SHP77 (cell line): ENCODE measurements at places on chromosomes 12 and 14.
A peak's percentile ranks its signal among the peaks of the same experiment; 100 is the strongest.

GRCh38 chr14:104586832-104587620 lies 7.5 kb downstream of the C14orf180 start:
- DNase-seq: no peak

- no peak for DNase-seq
Observed at GRCh38 chr12:51322452-51322851, 1.5 kb downstream of the BIN2 start.

GRCh38 chr12:131094831-131095805 lies 141.4 kb downstream of the ADGRD1 start:
- DNase-seq: no peak

GRCh38 chr14:52797653-52798052 lies 6.2 kb upstream of the GNPNAT1 start:
- no peak for DNase-seq

- DNase-seq: no peak
Observed at GRCh38 chr14:79064214-79064613, 894.0 kb downstream of the NRXN3 start.

- no peak for DNase-seq
Observed at GRCh38 chr12:6903722-6904121, 900 bp upstream of the LRRC23 start.

DNA sequence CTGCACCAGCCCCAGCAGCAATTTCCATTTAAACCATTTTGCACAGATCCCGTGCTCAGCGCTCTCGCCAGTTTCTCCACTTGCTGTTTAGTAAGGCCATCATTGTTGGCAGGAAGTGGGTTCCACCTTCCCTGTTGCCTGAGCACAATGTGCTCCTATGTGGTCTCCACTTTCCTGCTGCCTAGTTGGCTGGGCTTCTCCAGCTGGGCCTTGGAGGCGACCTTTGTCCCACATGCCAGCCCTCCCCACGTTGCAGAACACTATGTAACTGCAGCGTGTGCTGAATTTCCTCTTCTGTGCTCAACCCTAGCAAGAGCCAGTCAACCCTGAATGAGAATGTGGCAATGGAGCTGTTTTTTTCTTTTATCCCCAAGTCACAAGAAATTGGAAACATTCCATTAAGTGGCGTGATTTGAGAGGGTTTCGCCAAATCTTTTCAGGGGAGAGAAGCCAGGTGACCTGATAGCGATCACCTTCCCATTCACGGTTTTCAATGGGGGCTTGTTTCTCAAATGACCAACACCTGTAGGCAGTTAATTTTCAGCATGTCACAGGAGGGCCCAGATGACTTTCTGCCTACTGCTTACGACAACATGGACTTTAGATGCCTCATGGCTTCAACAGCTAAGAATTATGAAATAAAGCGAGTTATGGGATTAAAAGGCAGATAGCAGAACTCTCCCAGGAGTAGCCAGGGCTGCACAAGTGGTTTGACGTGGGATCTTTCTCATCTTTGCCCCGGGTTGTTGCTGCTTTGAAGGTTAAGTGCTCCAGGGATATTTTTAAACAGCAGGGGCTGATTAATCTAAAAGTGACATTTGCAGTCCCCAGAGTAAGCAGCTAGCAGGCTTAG lies at the start of gene ACACB:
Gene ACACB (plus strand): TSS at position 830 of the 853 bp plus-strand sequence. CDS start 22,819 bp downstream, outside the sequence.
- no peak for DNase-seq

GRCh38 chr12:51393676-51394545 lies 2.7 kb upstream of the GALNT6 start:
- DNase-seq: no peak

- no peak for DNase-seq
Observed at GRCh38 chr14:90423166-90423565, 26.3 kb downstream of the CALM1 start.

DNA sequence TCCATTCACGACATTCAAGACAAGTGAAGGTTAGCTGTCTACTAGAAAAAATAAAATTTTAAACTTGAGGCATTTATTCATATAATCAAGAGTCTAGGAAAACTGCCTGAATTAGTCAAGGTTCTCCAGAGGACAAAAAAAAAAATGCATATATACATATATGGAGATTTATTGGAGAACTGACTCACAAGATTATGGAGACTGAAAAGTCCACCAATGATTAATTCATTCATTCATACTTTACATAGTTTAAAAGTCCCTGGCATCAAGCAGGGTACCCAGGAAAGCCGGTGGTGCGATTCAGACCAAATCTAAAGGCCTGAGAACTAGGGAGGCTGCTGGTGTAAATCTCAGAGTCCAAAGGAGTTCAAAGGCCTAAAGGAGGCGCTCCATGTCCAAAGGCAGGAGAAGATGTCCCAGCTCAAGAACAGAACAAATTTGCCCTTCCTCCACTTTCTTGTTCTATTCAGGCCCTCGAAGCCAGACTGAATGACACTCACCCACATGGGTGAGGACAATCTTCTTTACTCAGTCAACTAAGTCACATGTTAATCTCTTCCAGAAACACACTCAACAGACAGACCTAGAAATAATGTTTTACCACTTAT lies 64.3 kb downstream of the ANKS1B start:
- no peak for DNase-seq

DNA sequence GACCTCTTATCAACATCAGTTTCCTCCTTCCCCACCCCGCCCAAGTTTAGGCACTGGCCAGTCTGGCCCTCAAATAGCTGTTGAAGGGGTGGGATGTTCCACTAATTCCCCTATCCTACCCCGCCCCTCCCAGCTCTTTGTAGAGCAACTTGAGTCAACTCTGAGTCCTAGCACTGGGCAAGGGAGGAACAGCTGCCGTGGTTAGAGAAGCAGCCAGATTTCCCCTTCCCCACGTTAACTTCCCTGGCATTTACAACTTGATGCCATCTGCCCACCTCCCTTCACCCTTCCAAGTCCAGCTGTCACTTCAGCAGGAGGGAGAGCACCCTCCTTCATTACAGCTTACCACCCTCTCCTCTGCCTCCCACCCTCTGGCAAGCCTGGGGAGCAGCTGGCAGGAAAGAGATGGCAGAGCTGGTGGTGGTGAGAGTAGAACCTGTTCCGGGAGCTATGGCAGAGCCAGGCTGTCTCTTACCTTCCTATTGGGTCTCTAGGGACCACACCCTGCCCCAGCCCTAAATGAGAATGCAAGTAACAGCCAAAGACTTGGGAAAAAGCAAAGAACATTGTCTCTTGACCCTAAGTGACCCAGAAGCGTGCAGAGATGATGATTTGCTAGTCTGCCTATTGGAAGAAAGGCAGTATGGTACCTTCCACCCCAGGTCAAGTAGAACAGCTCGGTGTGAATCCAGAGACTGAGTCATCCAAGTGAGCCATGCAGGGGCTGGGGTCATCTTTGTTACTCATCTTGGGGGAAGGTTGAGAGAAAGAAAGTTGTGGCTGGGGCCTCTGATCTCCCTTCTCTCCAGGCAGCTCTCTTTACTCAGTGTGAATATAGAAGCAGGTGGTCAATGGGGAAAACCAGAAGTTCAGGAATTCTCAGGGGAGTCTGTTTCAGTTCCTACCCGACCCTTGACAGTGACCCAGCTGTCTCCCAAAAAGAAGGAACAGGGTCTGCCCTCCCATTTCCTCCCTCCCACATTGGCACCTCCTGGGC lies 1.5 kb downstream of the BLOC1S1 start:
- DNase-seq: no peak

GRCh38 chr12:130155416-130156073 lies 6.7 kb upstream of the FZD10 start:
- DNase-seq: no peak

- peak; percentile 64 for DNase-seq
Observed at GRCh38 chr12:88579161-88579517, 1.1 kb downstream of the KITLG start.

DNA sequence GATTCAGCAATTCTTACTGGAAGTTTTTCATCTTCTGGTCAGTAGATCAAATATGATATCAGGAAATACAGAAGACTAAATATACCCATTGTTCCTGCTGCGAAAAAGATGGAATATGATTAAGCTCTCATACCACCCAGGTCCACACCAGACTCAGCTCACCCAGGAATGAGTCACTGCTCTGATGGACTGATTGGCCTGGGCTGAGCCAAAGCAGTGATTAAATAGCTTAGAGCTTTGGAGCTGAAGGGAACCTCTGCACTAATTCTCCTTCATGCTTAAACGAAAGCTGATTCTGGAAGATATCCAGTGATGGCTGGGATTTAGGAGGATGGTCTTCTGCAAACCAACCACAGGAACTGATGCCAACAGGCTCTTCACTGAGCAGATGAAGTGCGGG lies 62.0 kb upstream of the SYT1 start:
- no peak for DNase-seq

DNA sequence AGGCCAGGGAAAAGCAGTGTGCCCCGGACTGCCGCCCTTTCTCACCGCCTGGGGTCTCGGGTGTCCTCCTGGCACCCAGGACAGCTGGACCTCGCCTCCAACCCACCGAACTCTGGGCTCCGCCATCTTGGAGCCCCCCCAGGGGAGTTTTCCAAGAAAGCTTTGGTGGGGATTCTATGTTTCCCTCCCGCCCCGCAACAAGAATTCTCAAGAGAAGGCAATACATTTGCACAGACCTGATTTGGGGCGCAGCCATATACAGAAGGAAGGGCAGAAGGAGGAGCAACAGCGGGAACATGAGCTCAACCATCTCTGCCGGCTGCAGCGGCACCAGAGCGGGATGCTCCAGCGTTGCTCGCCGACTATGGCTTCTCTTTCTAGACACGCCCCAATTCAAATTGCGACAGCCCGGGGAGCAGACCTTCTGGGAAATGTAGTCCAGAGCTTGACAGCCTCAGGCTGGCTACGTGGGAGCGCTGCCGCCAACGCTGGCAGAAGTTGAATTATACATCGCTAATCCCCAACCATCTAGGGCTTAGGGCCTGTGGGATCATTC lies at the start of gene RDH11:
Gene RDH11 (minus strand): TSS at position 371 of the 556 bp plus-strand sequence. CDS start 61 bp downstream, at position 310.
- peak; percentile 95 for DNase-seq
